ENCODE measurements at places on chromosomes 11 and 22. TPM values are rescaled to one million over a fixed set of nuclear protein-coding genes. Genes with fewer than 3 reads are reported as not detected.

Gene BTG4
- not detected for total RNA-seq

Gene WDR74
- total RNA-seq: 82.7 TPM

DNA sequence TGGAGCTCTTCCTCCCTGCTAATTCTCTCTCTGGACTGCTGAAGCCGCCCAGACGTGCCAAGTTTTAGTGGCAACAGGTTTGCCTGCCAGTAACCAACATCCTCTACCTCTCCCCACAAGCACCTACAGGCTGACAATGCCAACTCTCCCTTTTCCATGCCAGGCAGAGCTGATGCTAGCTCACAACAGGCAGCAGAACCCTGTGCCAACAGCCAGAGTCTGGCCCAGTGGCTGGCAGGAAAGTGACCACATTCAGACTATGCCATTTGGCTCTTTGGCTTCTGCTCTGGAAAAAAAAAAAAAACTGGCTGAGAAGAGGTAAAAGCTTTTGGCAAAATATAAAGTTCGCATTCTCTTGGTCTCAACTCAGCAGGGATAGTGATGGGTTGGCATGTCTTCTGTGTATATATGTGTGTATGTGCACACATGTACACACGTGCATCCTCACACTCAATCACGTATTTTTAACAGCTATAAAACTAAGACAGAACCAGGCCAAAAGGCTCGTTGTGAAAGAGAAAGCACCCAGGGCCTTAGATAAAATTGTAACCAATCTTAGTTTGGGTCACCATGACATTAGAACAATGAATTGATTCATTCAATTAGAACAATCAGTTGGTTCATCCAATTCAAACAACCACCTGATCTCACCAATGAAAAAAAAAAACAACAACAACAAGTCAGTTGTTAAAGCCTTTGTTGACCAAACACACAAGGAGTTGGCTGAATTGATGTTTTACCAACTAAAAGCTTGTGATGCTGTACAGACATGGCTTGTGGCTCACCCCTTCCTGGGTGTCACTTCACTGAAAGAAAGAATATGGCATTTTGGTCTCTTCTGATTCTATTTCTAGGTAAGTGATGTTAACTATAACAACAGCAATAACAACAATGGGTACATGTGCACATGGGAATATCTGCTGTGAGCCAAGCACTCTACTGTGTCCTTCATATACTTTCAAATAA is 48.6 kb downstream of the TRIM29 start:
- H3K27ac ChIP-seq: no peak overlapping the region
- peaks cover 12% of the 10 kb centered on the region for H3K36me3 ChIP-seq
- peaks cover 13% of the 10 kb centered on the region for H3K4me1 ChIP-seq
- peaks cover 11% of the 10 kb centered on the region for H3K27me3 ChIP-seq
- H3K4me3 ChIP-seq: no peak overlapping the region
- no peak for DNase-seq

Gene NLRP10
- 0.77 TPM for total RNA-seq

- no peaks in the 10 kb centered on the region for H3K4me1 ChIP-seq
- DNase-seq: no peak
- no peak overlapping the region for H3K27ac ChIP-seq
- no peak overlapping the region for H3K4me3 ChIP-seq
- H3K27me3 ChIP-seq: peaks cover 12% of the 10 kb centered on the region
Measured at GRCh38 chr22:32063701-32064100, 20.6 kb downstream of the SLC5A1 start.

DNA sequence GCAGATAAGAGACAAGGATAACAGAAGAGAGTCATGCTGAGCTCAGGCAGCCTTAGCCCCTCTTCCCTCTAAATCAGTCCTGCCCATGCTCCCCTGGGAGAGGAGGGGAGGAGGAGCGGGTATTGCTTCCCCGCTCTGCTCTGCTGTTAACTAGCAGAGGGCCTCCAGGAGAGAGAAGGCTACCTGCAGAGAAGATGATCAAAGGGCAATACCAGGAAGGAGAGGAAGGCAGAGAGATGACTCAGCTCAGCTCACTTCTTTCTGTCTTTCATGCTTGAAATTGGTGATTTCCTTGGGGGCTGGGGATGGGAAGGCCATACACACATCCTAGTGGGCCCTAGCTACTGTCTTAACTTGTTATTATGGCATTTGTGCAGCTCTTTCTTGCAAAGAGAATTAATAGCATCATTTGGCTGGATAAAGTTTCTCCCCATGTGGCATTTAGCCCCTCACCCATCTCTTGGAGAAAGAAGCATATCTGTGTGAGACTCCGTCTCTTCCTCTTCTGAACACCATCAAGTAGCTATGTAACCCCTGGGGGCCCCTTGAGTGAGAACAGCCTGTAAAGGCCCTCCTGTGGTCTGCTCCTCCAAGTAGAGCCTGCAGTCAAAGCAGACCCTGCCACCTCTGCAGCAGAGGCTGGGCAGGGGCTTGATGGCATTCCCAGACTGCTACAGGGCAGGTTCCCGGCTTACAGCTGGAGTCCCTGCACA is 33.4 kb upstream of the AMOTL1 start:
- peaks cover 8% of the 10 kb centered on the region for H3K27me3 ChIP-seq
- peak; percentile 28 for DNase-seq

DNA sequence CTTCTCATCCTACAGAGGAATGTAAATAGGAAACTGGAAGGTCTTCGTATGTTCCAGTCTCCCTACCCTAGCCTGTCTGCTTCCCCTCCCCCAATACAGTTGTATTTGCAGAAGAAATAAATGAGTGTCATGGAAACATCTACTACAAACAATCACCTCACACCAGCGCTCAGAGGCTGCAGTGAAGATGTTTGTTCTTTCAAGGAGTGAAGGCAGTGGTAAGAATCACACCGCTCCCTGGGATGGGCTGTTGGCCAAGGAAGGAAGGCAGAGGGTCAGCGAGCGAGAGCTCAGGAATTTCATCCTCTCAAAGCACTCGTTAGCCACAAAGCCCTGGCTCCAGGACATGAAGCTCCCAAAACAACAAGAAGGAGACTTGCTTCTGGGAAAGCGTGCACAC is 1.1 kb upstream of the IGSF9B start:
- H3K27me3 ChIP-seq: peaks cover 49% of the 10 kb centered on the region
- H3K4me1 ChIP-seq: peaks cover 38% of the 10 kb centered on the region
- peaks cover 4% of the 10 kb centered on the region for H3K36me3 ChIP-seq
- no peak overlapping the region for H3K27ac ChIP-seq
- DNase-seq: no peak

Gene PRR5L
- 4.0 TPM for total RNA-seq

Gene CD3G
- total RNA-seq: 0.20 TPM

- peak overlapping the region; percentile 9 for H3K4me3 ChIP-seq
- peak overlapping the region; percentile 85 for H3K27ac ChIP-seq
- H3K27me3 ChIP-seq: peaks cover 22% of the 10 kb centered on the region
Measured at GRCh38 chr11:27348340-27348873, 14.6 kb downstream of the CCDC34 start.

Gene IFITM1
- 544 TPM for total RNA-seq

DNA sequence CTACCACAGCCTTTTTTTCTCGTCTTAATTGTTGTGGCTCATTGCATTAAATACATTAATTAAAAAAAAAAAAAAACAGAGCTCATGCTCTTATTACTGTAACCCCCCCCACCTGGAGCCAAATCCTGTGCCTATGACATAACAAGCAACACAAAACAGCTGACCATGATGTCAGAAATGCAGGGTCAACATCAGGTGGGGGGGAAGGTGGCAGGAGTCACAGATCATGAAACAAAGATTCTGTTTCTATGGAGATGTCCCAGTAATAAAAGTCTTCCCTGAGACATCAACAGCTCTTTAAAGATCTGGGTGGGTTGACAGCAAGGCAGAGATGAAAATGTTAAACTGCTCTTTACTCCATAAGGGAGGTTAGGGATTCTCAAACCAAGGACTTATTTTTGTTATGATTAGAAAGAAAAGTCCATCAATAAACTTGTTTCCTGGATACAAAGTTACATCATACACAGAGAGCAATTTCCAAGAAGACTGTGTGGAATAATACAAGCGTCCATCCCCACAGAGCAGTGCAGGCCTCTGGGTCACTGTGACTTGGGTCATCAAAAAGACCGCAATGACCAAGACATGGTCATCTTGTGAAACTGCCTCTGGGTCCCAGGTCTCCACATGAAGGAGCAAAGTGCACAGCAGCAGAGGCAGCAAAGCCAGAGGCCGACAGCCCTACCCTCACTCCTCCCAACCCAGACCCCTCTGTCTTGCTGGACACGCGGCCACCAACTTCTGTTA is 42.7 kb upstream of the CYP2D6 start:
- no peak overlapping the region for H3K27ac ChIP-seq
- peaks cover 11% of the 10 kb centered on the region for H3K36me3 ChIP-seq
- H3K27me3 ChIP-seq: no peaks in the 10 kb centered on the region

DNA sequence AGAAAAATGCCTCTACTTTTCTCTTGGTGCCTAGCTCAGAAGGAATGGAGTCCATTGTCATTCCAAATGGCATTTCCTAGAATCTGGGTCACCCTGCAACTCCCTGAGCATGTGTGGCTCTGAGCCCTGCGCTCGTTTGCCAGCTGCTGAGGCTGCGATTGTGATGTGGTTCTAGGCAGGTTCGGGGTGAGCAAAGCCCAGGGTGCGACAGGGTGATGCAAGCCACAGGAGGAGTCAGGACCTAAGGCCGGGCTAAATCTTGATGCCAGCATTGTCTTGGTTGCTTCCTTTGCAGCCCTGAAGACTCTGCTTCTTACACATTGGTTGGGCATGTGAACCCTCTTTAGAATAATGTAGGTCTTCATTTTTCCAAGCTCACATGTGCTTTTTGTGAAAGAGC is 131.0 kb downstream of the MORC2 start:
- no peak overlapping the region for H3K4me3 ChIP-seq
- no peak overlapping the region for H3K27ac ChIP-seq
- peaks cover 6% of the 10 kb centered on the region for H3K36me3 ChIP-seq
- H3K4me1 ChIP-seq: no peaks in the 10 kb centered on the region

GRCh38 chr11:16542353-16542752 is 186.0 kb upstream of the SOX6 start:
- no peaks in the 10 kb centered on the region for H3K4me1 ChIP-seq
- no peak overlapping the region for H3K4me3 ChIP-seq
- no peaks in the 10 kb centered on the region for H3K36me3 ChIP-seq
- H3K27me3 ChIP-seq: peaks cover 12% of the 10 kb centered on the region
- no peak overlapping the region for H3K27ac ChIP-seq

Data from WTC11 (cell line).